ENCODE measurements at places on chromosomes 3 and 15. TPM values are rescaled to one million over a fixed set of nuclear protein-coding genes. Genes with fewer than 3 reads are reported as not detected.
A peak's percentile ranks its signal among the peaks of the same experiment; 100 is the strongest.

Gene GPR149
- 5.2 TPM for total RNA-seq

DNA sequence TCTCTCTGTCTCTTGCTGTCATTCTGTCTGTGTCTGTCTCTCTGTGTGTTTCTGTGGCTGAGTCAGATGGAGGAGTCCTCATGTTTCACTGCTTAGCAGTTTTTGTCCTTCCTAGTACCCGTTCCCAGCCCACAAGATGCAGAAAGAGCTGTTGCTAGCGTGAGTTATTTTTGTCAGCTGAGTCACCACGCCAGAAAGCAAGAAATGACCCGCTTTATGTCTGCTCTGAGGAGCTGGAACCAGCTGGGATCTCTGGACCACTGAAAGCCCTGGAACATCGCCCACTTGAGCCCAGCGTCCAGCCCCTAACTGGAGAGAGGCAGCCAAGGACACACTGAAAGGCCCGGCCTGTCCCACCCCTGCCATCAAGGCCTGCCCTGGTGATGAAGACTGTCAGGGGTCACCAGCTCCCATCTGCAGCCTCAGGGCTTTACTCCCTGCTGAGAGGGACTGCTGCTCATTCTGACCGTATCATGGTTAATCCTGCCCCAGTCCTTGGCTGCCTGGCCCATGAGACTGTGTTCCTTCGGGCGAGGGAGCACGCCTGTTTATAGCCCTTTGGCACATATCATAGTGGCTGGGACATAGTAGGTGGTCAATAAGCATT lies 101.7 kb upstream of the TPM1 start:
- peak; percentile 97 for ATAC-seq

DNA sequence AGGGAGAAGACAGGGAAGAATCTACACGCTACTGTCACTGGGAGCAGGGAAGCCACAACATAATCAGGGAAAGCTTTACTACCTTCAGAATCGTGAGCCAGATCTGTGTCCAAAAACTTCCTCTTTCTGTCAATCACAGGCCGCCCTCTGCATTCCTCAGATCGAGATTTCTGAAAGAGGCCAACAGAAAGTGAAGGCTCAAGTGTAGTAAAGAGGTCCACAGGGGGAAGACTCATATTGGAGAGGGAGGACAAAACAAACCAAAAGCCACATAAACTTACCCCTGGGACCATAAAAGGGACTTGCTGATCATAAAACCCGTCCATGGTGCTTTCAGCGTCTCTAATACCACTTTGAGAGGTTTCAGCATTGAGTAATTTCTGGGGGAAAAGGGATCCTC lies 3.3 kb downstream of the ETV5 start:
- no peak for ATAC-seq

GRCh38 chr3:172070269-172070668 lies 30.9 kb downstream of the FNDC3B start:
- ATAC-seq = no peak

DNA sequence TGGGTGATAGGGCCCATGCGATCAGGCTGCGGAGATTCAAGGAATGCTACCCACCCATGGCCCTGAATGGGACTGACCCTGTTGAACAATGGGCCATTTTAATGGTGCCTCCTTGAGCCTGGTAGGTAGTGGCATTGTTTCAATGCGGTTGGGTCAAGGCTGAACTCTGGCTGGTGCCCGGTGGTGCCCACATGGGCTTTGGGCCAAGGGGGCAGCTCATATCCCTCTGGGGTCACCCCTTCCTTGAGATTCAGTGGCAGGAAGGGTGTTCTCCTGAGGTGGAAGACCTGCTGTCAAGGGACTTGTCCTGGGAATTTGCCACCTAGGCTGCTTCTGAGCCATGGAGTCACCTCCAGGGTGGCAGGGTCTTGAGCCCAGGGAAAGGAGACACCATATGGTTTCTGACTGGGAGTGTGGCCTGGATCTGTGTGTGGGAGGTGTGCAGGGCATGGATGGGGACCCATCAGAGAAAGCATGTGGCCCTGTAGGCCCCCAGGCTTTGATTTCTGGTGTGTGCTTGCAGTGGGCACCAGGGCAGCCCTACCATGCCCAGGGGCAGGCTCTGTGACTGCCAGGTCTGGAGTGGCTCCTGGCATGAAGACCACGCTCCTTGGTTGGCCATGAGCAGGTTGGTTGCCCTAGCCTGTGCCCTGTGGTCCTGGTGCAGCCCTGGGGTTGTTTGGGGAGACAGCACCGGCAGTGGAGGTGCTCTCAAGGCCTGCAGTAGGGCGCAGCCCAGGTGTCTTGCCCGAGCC lies 199.9 kb downstream of the UBE3A start:
- no peak for ATAC-seq

Gene LMOD3
- 0.09 TPM for total RNA-seq

Gene ZNF80
- not detected for total RNA-seq

GRCh38 chr3:144106970-144107369 lies 135.3 kb downstream of the DIPK2A start:
- ATAC-seq = no peak

- ATAC-seq = no peak
Observed at GRCh38 chr3:56823421-56823926, 21.7 kb upstream of the ARHGEF3 start.
